ENCODE measurements at places on chromosomes 4 and X.

DNA sequence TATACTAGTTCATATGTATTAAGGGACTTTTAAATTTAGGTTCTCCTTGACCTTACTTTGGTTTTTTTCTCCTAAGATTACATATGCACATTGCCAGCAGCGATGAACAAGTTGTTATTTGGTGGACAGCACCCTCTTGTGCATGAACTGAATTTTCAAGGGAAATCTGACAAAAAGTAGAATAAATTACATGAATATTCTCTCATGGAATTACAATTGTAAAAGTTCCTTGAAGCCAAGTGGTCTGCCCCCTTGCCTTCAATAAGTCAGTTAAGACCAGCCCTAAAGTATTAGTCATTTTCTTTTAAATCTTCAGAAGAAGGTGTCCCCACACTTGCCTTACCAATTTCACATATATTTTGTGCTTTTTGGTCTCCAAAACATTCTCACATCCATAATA is 30.7 kb upstream of the SMARCA5 start:
- H3K4me3 ChIP-seq, result no peak overlapping the region
- no peaks in the 10 kb centered on the region for H3K4me1 ChIP-seq
- H3K27ac ChIP-seq, result no peak overlapping the region

- H3K27ac ChIP-seq, result no peak overlapping the region
- H3K27me3 ChIP-seq, result no peaks in the 10 kb centered on the region
- H3K36me3 ChIP-seq, result no peaks in the 10 kb centered on the region
Observed at GRCh38 chr4:79626101-79626500, 218.1 kb upstream of the GK2 start.

GRCh38 chr4:157220371-157220881 is at the start of gene GRIA2:
TSS of gene GRIA2 (plus strand) at chr4:157220728. CDS start at chr4:157221043, 315 bp downstream.
- no peak within 1 kb of the TSS for H3K27ac ChIP-seq
- H3K36me3 ChIP-seq, result no peaks in the 10 kb centered on the region
- peak within 1 kb of the TSS; percentile 23 for H3K4me3 ChIP-seq
- no peaks in the 10 kb centered on the region for H3K4me1 ChIP-seq
- DNase-seq, result peak; percentile 91
- H3K27me3 ChIP-seq, result peaks cover 72% of the 10 kb centered on the region

- H3K27ac ChIP-seq, result peak overlapping the region; percentile 88
- DNase-seq, result peak; percentile 72
- H3K4me3 ChIP-seq, result peak overlapping the region; percentile 92
- H3K4me1 ChIP-seq, result peaks cover 3% of the 10 kb centered on the region
Observed at GRCh38 chr4:30717208-30718020, 2.8 kb upstream of the PCDH7 start.

DNA sequence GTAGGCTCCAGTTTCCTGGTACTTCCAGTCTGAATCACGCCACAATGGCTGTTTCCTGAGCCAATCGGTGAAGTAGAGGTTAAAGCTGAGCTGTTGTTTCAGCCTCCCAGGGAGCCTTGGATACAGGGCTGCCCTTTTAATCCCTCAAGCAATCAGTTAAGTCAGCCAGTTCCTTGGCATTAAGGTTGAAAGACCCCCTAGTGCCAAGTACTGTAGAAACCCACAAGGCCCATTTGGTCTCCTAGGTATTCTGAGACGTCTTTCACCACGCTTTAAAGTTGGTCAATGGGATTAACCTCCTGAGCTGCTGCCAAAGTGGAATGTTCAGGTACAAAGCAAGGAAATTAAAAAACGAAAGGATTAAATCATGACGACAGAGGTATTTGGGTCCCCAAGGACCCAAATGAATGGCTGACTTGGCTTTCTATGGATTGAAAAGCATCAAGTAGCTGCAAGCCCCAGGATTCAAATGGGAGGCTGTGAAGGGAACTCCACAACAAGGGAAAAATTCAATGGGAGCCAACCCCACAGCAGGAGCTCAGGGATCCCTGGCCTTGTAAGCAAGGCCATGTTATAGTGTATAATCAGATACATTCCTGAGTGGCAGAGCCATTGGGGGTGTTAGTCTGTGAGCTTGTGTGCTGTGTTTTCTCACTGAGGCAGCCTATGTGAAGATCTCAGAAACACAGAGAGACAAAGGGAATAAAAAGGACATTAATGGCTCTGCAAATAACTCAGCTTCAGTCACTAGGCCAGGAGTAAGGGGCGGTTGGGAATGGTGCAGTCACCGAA is 86.0 kb downstream of the ATG4A start:
- H3K27ac ChIP-seq, result no peak overlapping the region
- no peak for DNase-seq
- H3K27me3 ChIP-seq, result no peaks in the 10 kb centered on the region

DNA sequence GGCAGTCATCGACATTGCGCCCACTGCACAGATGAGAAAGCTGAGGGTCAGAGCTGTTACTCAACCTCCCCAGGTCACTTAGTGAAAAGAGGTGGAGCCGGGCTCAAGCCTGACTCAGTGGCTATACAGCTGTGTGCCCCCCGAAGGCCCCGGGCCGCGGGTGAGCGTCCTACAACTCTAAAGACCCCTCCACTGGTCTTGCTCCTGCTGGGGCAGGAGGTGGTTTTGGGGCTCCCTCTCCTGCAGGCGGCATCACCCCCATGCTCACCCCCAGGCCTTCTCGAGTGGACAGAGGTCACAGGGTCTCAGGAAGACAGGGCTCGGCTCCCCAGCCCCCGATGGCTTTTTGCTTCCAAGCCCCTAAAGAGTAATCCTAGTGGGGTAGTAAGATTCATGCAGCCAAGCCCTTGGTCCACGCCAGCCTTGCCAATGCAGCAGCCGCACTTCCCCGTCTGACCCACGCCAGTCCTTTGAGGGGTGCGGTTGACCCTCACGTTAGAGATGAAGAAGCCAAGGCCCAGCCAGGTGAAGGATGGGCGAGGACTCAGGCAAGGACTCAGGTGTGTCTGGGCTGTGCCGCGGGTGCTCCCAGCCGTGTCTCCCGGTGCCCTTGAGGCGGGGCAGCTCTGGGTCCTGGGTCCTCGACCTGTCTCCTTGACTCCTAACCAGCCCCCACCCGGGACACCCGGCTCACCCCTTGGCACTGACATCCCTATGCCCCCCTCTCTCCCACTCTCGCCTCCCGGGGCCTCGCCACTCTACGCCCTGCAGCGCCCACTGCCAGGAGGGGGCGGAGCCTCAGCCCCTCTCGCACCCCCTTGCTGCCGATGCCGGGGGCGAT is 200.4 kb downstream of the AFAP1 start:
- H3K27me3 ChIP-seq, result no peaks in the 10 kb centered on the region
- no peaks in the 10 kb centered on the region for H3K36me3 ChIP-seq
- no peak overlapping the region for H3K27ac ChIP-seq
- DNase-seq, result no peak
